ENCODE measurements at places on chromosomes 7 and 10. TPM values are rescaled to one million over a fixed set of nuclear protein-coding genes. Genes with fewer than 3 reads are reported as not detected.

The MKI67 gene
- 19.7 TPM for total RNA-seq

The POLD2 gene
- 39.9 TPM for total RNA-seq

The SOSTDC1 gene
- 0.18 TPM for total RNA-seq

The C7orf33 gene
- not detected for total RNA-seq

The CYP17A1 gene
- total RNA-seq, result not detected

Data from endothelial cell (in vitro differentiated cells).